ENCODE measurements at places on chromosomes 4 and X.

- peak; percentile 74 for DNase-seq
Observed at GRCh38 chrX:22192419-22193060, 80.2 kb upstream of the CBLL2 start.

DNA sequence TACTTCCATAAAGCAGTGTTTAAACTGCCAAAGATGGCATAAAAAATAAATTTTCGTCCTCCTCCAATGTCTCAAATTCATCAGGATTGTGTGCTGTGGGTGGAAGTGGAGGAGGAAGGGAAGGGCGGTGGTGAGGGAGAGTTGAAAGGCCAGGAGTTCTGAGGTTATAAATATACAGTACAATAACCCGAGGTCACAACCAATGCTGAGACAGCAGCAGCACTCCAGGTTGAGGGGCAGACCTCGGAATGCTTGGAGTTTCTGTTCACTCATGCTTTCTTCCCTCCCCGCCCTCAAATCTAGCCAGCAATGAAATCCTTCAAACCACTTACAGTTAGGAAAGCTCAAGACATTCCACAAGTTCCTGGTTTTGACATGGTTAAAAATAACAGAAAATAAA, 134.0 kb upstream of the SMAD1 start:
- DNase-seq, result peak; percentile 19

DNA sequence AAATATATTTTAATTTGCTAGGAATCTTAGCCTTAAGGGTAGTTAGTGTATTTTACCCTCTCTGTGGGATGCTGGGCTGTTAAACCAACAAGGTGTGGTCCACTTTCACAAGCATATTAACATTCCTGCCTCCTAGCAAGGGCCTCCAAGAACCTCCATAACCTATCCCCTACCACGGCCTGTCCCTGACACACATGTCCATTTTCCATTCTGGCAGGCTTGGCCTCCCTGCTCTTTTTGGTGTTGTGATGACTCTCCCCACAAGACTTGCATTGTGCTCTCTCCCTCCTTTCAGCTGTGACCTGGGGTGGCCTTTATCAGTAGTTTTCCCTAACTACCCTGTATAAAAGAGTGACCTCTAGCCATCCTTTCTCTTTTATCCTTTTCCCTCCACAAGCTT, 120.2 kb downstream of the KLHL8 start:
- DNase-seq, result no peak

GRCh38 chr4:8209181-8209874, 10.2 kb downstream of the SH3TC1 start:
- no peak for DNase-seq

DNA sequence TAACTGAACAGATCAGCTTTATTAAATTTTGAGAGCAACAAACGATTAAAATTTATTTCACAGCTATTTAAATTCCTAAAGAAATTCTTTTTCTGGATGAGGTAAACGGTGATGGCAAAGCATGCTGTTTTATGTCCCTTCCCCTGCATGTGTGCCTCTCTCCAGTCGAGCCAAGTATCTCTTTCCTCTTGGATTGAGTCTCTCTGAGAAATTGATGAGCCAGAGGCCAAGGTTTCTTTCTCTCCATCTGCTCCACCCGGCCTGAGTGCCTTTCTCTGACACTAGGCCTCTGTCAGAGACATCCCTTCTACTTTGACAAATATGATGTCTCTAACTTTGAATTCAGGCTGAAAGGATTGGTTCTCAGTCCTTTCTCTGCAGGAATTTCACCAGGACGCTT, 42.6 kb upstream of the PARM1 start:
- DNase-seq, result no peak

DNA sequence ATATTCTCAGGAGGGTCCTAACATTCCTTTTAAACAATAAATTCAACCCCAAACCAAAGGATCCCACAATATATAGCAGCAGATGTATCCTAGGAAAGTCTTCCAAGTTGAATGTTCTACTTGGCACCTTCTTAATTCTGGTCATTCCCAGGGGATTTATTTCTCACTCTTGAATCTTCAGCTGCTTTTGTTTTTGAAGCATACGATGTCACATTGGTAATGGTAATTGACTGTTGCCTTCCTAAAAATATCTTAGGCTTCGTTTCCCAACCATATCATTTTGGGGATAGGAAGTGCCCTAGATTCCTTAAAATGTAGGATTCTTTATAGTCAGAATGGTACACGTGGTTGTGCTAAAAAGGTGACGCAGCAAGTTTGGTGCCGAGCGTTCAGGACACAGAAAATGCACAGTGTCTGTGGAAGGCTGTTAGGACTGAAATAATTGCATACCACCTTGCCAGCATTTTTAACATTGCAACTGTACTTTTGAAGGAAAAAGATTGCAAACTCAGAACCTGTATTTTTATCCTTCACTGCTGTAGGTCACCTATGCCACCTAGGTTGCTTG, 8.1 kb downstream of the SNX25 start:
- DNase-seq, result no peak

DNA sequence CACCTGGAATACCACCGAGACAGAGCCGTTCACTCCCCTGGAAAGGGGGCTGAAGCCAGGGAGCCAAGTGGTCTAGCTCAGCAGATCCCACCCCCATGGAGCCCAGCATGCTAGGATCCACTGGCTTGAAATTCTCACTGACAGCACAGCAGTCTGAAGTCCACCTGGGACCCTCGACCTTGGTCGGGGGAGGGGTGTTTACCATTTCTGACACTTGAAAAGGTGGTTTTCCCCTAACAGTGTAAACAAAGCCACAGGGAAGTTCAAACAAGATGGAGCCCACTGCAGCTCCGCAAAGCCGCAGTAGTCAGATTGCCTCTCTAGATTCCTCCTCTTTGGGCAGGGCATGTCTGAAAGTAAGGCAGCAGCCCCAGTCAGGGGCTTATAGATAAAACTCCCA, 243.2 kb downstream of the RASL11B start:
- no peak for DNase-seq

DNA sequence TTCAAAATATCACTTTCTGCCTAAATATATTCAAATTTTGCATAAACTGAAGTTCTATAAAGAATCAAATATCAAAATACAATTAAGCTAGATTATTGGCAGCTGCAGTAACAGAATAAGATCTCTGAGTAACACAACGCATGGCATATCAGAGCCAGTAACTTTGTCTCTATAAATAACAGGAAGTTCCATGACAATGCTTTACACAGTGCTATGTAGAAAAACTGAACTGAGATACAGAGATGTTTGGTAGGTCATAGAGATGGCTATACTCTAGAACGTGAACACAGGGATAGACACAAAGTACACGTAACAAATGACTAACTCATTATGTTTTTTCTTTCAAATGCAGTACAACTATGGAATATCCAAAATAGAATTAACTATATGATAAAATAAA, 18.2 kb downstream of the UBE2D3 start:
- no peak for DNase-seq

DNA sequence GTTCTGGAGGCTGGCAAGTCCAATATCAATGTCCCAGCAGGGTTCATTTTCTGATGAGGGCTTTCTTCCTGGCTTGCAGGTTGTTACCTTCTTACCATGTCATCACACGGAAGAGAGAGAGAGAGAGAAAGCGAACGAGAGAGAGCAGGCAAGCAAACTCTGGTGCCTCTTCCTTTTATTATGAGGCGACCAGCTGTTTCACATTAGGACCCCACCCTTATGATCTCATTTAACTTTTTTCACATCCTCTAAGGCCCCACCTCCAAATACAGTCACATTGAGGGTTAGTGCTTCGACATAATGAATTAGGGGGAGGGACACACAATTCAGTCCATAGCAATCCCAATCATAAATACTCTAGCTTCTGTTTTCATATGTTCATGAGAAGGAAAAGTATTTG, 10.6 kb upstream of the GPR174 start:
- peak; percentile 56 for DNase-seq

- no peak for DNase-seq
Observed at GRCh38 chr4:108036213-108036612, 46.5 kb downstream of the HADH start.

DNA sequence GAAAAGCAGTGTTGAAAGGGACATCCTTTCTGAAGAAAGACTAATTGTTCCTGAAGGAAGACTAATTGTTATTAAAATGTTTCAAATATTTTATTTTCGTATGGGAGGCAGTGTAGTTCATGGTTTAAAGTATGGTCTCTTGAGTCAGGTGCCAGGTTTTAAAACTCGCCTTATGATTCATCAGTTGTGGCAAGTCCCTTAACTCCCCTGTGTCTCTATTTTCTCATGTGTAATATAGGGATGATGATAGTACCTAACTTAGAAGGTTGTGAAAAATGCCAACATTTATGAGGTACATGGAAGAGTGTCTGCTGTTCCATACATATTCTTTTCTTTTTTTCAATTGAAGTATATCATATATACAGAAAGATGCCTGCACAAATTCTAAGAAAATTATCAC, 414.2 kb upstream of the DIPK2B start:
- DNase-seq, result no peak

- peak; percentile 81 for DNase-seq
Observed at GRCh38 chr4:47031011-47031678, at the start of gene GABRB1. Gene GABRB1, plus strand, starts transcription at chr4:47031567.

GRCh38 chr4:93467484-93468155, 360.9 kb upstream of the ATOH1 start:
- no peak for DNase-seq

DNA sequence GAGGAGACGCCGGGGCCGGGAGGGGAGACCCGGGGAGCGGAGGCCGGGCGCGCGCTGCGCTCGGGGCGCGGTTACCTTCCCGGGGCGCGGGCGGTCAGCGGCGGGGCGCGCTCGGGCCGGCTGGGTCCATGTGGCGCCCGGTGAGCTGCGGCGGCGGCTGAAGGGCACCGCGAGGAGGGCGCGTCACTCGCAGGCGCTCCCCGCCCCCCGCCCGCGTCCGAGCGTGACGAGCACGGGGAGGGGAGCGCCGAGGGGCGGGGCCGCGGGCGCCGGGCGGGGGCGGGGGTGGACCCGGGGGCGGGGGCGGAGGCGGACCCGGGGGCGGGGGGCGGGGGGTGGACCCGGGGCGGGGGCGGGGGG, at the start of gene CPLX1:
Gene CPLX1 (minus strand): TSS at position 159 of the 360 bp plus-strand sequence. CDS start 1,607 bp downstream, outside the sequence.
- DNase-seq, result no peak

DNA sequence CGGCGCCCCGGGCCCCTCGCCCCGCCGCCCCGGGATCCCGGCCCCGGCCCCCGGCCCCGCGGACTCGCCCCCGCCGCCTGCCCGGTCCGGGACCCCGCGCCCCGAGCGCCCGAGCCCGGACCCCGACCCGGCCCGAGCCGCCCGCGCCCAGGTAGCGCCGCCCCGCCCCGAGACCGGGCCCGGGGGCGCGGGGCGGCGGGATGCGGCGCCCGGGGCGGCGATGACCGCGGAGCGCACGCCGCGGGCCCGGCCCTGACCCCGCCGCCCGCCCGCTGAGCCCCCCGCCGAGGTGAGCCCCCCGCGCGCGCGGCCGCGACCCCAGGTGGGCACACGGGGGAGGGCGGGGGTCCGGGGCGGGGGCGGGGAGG, 224 bp downstream of the FGFRL1 start:
- no peak for DNase-seq

GRCh38 chr4:111712093-111712677, 433.1 kb upstream of the FAM241A start:
- no peak for DNase-seq

GRCh38 chr4:6877067-6877466, 32.6 kb upstream of the TBC1D14 start:
- no peak for DNase-seq

GRCh38 chrX:108439961-108440696, 491 bp downstream of the COL4A5 start:
- DNase-seq, result peak; percentile 48

Measured in foreskin fibroblast (primary cell).